Esophagus squamous epithelium (tissue), 5 donors: ENCODE measurements at places on chromosomes 13 and 19.
A peak's percentile ranks its signal among the peaks of the same experiment; 100 is the strongest.

- no peak for DNase-seq
Measured at GRCh38 chr19:7076151-7076550, 6.6 kb downstream of the ZNF557 start.

DNA sequence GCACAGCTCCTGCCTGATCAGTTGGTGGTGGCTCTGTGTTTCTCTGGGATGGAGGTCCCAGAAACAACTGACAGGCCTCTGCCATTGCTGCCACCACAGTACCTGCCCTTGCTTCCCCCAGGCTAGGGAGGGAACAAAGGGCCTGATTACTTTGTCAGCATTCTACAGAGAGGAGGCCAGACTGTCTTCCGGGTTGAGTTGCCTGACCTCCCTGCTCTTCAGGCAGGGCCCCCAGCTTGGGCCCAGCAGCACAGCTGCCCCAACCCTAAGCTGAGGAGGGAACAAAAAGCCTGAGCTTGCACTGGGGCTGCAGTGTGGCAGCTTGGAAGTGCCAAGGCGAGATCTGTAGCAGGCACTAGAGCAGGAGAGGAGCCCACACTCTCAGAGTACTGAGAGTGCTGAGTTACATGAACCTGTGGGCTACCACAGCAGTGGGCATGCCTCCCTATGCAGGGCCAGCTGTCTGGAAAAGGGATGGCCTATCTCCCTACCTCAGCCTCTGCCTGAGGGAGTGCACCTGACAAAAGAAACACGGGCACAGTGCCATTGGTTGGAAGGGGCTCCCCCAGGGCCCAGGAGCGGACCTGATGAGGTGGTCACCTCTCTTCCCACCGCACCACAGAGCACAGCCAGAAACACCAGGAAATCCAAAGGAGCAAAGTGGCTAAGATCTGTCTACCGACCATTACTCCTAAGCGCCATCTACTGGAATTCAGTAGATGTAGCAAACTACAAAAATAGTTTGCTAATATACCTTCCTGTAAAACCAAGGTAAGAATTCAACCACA lies 24.4 kb downstream of the SLC25A15 start:
- no peak for DNase-seq

DNA sequence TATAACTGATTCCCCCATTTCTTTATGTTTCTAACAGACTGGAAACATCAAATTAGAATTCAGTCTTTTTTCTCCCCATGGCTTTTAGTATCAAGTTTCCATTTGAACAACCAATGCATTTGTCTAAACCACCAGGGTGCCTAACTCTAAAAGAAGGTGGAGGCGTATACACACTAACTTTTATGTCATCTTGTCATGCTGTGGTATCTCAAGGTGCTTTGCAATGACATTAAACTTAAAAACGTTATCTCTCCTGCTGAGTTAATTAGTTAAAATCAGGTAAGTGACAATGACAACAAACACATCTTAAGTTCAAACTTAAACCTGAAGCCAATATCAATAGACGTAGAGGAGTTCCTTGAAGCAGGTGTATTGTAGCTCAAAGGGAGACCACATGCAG lies 1001.7 kb downstream of the PCDH17 start:
- DNase-seq: no peak

DNA sequence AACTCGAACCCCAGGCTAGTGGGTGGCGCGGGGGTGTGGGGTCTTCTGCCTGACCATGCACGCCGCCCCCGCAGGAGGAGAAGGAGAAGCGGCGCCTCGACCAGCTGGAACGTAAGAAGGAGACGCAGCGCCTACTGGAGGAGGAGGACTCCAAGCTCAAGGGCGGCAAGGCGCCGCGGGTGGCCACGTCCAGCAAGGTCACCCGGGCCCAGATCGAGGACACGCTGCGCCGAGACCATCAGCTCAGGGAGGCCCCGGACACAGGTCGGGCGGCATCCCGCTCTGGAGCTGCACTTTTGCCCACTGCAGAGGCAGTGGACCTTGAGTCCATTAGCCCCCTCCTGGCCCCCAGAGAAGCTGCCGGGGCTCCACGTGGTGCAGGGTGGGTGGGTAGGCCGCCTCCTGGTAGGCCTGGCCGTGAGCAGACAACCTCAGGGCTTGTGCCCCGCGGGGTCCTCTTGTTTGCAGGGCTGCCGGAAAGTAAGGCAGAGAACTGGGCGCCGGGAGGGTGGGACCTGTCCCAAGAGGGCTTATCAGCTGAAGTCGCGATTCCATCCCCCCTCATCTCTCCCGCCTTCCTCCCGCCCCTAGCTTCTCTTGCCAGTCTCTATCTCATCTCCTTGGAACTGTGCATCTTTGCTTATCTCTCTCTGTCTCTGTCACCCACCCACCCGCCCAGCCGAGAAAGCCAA lies 9.9 kb downstream of the CCDC124 start:
- DNase-seq: no peak

- DNase-seq: no peak
Measured at GRCh38 chr13:111322001-111322915, 1.8 kb downstream of the TEX29 start.

DNA sequence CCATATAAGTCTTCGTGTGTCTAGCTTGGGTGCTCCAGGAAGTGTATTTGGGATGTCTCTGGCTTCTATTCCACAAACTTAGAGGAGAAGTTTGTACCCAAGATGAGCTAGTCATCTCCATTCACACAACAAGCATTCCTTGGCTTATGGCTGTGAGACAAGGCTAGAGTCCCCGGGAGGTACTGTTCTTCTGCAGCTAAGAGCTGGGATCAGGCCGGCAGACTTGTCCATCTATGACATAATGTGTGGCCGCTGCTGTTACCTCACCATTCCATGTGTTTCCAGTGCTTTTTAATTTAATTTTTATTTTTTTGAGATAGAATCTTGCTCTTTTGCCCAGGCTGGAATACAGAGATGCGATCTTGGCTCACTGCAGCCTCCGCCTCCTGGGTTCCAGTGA lies 20.7 kb downstream of the GATAD2A start:
- DNase-seq: no peak

GRCh38 chr13:28047757-28048388 lies 52.5 kb downstream of the FLT3 start:
- no peak for DNase-seq

DNA sequence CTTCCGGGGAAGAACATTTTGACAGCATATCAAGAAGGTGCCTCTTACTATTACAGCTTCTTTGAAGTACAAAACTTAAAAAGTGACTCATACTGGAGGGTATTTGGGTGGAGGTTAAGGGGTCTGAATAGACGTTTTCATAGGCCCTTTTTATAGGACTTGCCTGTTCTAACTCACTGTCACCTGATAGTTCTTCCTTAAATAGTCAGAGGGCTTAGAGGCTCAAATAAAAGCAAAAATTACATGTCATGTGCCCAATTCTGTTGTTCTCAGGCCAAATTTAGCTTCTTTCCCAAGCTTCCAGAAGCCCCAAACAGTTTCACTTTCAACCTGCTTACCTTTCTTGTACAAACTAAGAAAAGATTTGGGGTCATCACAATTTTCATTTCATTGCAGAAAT lies 16.1 kb upstream of the SLC46A3 start:
- no peak for DNase-seq

GRCh38 chr19:56332695-56333094 lies 18.1 kb upstream of the ZSCAN5A start:
- no peak for DNase-seq

DNA sequence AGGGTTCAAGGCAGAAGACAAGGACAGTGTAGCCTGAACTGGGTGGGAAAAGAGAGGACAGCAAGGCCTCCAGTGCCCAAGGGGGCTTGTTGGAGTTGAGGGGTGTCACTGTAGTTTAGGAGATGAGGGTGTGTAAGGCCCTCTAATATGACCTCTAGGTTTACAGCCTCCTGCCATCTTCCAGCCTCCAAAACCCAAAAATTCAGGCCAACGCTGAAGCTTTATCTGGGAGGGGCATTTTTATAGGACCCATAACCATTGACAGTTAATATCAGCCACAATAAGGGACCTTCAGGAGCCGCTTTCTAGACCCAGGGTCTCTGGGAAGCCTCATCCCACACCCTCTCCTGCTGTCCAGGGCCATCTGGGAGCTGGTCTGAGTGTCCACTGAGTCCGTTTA lies 2.8 kb downstream of the KLF1 start:
- DNase-seq: no peak

GRCh38 chr13:29621841-29622240 lies 26.4 kb upstream of the SLC7A1 start:
- DNase-seq: no peak

DNA sequence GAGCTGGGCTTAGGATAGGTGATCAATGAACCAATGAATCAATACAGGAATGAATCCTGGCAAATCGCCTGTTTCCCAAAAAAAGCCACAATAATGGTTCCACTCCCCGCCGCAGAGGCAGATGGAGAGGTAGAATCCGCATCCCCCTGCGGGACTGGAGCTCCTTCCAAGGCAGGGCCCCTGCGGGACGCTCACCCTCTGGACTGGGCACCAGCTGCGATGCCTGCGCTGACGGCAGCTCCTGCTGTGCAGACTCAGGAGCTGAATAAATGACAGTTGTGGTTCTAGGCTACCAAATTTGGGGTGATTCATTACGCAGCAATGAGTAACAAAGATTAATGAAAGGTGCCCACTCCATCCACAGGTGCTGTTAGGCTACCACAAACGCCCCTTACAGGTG lies 8.8 kb upstream of the CDC34 start:
- DNase-seq: no peak

- no peak for DNase-seq
Measured at GRCh38 chr13:37198629-37199028, 93.2 kb upstream of the CSNK1A1L start.

DNA sequence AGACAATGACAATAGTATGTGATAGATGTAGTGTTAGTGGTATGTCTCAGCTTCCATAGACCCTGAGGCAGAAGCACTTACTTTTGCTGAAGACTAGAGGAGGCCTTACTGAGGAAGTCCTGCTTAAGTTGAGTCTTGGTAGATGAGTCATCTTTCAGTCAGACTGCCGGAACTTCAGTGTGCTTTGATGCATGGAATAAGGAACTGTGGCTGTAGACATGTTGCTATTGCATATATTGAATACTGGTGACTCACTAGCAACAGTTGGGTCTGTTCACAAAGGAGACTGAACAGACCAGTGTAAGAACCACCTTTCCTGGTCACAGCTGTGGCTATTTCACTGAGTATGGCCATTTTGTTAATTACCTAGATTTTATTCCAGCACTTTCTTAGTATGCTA lies 1000.6 kb downstream of the OLFM4 start:
- no peak for DNase-seq

DNA sequence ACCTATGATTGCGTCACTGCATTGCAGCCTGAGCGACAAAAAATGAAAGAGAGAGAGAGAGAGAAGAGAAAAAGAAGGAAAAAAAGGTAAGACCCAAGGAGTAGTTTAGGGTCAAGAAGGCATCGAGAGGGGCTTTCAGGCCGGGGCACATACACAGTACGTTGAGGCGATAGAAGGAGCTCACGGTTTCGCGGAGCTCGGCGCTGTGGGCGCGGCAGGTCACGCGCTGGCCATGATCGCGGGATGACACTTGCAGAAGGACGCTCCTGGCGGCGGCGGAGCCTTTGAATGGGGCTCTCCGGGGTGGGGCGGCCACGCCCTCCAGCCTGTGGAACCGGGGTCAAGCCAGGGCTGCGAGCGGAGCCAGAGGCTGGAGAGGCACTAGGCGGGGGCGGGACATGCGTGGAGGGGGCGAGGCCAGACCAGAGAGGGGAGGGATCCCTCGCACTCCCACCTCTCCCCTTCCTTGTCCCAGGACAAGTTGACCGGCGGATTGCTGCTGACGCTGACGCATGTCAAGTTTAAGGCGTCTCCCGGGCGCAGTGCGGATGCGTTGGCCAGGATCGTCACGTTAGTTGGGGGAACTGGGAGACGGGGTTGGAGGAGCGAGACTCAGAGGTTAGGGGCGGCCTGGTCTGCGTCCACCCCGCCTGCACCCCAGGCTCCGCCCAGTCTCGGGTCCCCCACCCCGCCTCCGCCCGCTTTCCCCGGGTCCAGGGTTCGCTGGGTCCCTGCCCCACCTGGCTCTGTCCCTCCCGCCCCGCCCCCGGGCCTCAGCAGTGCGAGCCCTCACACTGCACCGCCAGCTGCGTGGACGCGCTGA lies 6.9 kb downstream of the NPHS1 start:
- no peak for DNase-seq

- no peak for DNase-seq
Measured at GRCh38 chr13:70310396-70311119, 202.3 kb upstream of the KLHL1 start.

GRCh38 chr13:92251671-92252210 lies 853.3 kb downstream of the GPC5 start:
- no peak for DNase-seq

GRCh38 chr13:111272117-111272516 lies 48.3 kb upstream of the TEX29 start:
- DNase-seq: no peak

DNA sequence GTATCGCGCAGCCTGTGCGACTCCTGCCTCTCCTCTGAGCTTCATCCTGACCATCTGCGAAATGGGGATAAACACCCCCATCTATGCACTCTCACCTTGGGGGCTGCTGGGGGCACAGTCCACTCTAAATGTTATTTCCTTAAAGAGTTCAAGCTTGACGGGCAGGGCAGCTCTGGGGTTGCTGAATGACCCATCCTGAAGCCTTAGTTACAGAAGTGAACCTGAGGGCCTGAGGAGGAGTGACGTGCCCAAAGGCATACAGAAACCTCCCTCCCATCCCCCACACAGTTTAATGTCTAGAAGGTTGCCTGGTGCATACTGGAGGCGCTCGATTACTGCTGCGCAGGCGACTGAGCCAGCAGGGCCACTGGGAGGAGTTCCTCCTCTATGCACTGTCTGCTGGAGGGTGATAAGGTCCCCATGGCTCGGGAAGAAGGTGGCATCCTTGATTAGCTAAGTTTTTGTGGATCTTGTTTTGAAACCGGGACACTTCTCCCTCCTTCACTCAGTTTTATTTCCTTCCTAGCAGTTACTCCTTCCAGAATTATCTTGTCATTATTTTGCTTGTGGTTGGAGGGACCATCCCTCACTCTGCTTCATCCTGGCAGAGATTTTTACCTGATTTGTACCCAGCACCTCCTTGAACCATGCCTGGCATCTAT lies 572 bp upstream of the FKBP8 start:
- peak; percentile 22 for DNase-seq

DNA sequence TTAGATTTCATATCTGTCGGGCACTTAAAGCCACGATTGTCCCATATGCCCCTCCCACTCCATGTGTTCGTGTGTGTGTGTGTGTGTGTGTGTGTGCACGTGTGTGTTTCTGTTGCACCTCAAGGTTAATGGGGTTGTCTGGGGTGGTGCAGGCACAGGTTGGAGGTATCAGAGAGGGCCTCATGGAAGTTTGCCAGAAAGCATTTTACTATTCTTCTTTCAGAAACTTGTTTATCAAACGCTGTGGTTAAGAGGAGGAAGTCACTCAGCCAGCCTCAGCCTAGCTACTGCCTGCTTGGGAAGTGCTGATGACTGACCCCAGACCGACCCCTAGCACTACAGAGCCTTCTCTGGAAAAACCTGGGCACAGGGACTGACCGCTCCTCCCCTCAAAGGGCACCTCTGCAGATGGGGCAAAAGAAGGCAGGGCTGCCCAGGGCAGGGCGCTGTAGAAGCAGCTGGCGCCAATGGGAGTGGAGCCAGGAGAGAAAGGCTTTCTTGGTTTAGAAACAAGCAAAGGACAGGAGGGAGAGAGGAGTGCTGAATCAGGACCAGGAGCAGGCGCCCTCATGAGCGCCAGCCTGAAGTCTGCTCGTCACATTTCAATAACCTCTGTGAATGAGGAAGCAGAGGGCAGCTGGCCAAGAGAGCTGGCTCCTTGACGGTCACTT lies 3.9 kb downstream of the SIAH3 start:
- no peak for DNase-seq

GRCh38 chr19:16470541-16470910 lies 1.2 kb downstream of the EPS15L1 start:
- no peak for DNase-seq

GRCh38 chr13:112795277-112795676 lies 105.4 kb downstream of the ATP11A start:
- no peak for DNase-seq

- no peak for DNase-seq
Measured at GRCh38 chr13:94309997-94310855, 169.3 kb downstream of the DCT start.
